ENCODE measurements at places on chromosomes 11 and 22.
A peak's percentile ranks its signal among the peaks of the same experiment; 100 is the strongest.

DNA sequence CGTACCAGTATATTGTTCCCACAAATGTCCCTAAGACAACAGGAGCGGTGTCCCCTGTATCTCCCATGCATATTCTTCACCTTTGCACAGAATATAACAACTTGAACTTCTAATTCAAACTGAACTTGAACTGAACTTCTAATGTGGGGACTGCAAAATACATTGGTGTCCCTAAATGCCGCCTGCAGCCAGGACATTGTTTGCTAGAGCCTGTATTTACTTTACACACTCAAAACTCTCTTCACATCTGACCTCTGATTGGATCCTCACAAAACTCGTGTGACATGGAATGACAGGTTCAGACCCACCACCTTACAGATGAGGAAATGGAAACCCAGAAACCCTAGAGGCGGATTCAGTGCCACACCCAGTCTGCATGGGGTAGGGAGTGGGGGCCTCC lies 6.4 kb downstream of the CPT1A start:
- no peak for DNase-seq

DNA sequence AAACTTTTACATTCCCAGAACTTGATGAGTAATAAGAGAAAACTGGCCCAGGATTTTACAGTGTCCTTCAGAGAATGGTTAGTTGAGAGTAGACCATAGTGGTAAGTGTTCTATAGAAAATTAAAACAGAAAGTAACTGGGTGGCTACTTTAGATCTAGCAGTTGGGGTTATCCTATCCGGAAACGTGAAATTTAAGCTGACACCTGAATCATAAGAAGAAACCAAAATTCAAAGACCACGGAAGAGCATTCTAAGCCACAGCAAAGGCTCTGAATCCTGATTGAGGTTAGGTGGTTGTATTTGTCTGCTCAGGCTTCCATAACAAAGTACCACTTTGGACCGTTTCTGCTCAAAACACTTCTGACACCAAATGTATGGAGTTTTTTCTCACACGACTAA lies 34.0 kb downstream of the TTC17 start:
- DNase-seq, result no peak

GRCh38 chr11:111414936-111415335 lies 35.9 kb upstream of the POU2AF1 start:
- DNase-seq, result no peak

- DNase-seq, result no peak
Measured at GRCh38 chr11:57397394-57397990, 7.0 kb upstream of the PRG2 start.

DNA sequence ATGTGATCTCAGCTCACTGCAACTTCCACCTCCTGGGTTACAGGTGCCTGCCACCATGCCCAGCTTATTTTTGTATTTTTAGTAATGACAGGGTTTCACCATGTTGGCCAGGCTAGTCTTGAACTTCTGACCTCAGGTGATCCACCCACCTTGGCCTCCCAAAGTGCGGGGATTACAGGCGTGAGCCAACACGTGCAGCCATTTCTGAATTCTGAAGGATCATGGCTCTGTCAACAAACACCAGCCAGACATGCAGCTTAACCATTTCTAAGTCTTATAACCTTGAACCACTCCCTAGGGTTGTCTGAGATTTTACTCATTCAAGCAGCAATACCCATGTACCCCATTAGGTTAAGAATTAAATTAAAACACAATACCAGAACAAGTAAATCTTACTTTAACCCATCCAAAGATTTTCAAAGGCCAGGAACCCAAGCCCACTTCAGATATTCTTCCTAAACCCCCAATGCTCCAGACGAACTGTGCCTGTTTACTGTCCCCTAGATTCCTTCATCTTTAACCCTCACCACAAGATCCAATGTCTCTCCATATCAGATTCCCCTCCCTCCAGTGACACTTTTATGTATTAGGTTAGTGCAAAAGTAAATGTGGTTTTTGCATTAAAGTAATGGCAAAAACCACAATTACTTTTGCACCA lies 4.0 kb downstream of the RPS13 start:
- no peak for DNase-seq

- peak; percentile 21 for DNase-seq
Measured at GRCh38 chr11:45655347-45655756, 10.1 kb downstream of the CHST1 start.

GRCh38 chr11:107991868-107992414 lies 16.8 kb upstream of the CUL5 start:
- no peak for DNase-seq

GRCh38 chr11:130839981-130840666 lies 76.2 kb downstream of the SNX19 start:
- DNase-seq, result no peak

DNA sequence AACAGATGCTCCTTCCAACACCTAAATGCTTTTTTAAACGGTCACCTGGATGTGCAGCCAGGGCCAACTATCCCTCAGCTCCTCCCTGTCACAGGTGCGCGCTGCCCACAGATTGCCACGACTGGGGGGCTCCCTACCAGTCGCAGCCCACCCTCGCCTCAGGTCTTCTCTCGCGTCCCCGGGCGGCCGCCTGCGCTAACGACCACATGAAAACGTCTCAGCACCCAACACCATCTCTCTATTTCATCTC lies 469 bp downstream of the ZBED5 start:
- peak; percentile 2 for DNase-seq

- DNase-seq, result no peak
Measured at GRCh38 chr22:32887324-32887980, 85.9 kb downstream of the TIMP3 start.

DNA sequence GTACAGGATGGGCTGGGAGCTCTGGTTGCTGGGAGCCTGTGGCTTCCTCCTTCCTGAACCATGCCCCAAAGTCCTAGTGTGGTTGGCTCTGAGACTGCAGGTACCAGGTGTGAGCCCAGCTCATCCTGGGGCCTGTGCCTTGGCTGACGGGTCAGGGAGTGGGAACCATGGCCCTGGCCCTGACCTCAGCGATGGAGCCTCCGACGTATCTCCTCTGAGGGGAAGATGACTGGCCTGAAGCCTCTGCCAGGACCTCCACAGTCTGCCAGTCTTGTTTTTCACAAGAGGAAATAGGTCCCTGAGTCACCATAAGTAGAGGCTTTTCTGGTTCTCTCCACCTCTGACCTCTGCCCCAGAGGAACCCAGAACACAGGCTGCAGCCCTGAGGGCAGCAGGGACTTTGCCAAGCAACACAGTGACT lies 3.4 kb downstream of the RCE1 start:
- DNase-seq, result no peak

- no peak for DNase-seq
Measured at GRCh38 chr22:28425211-28425610, 254.4 kb downstream of the TTC28 start.

- DNase-seq, result no peak
Measured at GRCh38 chr22:47515384-47516125, 753.1 kb downstream of the TBC1D22A start.

- DNase-seq, result no peak
Measured at GRCh38 chr22:27637604-27638003, 164.0 kb downstream of the MN1 start.

- DNase-seq, result no peak
Measured at GRCh38 chr11:69189059-69189458, 33.3 kb downstream of the SMIM38 start.

DNA sequence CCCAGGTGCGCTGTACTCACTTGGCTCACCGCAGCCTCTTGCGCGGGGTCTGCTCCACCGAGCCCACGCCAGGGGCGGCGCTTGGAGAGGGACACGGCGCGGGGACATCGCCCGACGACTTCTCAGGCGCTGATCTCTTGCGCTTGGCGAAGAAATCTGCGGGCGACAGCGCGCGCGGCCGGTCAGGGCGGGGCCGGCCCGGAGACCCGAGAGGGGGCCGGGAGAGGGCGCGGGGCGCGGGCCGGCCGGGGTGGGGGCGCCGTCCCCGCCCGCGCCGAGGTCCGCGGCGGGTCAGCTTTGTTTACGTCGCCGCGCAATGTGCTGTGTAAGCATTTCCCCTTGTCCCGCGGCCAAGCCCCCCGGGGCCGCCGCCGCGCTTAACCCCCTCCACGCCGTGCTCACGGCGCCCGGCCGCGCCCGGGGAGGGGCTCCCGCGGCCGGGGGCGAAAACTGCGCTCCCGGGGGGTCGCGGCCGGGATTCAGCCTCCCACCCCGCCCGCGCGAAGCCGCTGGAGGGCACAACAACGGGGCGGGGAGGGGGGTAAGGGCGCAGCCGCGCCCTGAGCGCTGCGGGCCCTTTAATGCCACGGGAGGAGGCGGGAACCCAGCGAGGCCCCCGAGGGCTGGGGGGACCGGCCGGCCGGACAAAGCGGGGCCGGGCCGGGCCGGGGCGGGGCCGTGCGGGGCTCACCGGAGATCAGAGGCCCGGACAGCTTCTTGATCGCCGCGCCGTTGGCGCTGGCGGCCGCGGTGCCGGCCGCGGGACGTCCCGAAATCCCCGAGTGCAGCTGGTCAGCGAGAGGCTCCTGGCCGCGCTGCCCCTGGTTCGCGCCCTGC lies 1.4 kb downstream of the CDKN1C start:
- no peak for DNase-seq

GRCh38 chr11:77171885-77172665 lies 44.0 kb downstream of the MYO7A start:
- no peak for DNase-seq

DNA sequence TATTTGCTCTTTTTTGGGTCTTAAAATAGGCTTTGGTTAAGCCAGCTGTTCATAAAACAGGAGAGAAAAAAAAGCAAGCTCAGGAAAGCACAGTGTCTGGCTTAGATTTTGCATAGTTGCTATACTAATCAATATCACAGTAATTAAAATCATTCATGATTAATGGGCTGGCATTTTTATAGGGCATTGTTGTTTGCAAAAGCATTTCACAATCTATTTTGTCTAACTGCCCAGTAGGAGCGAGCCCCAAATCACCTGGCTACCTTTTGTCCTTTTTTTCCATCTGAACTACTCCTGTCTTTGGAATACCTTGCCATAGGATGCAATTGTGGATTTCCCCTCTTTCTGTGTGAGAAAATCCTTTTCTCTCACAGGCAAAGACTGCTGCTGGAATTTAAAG lies 619.8 kb downstream of the JRKL start:
- no peak for DNase-seq

- no peak for DNase-seq
Measured at GRCh38 chr22:30906946-30907345, 61.6 kb downstream of the MORC2 start.

DNA sequence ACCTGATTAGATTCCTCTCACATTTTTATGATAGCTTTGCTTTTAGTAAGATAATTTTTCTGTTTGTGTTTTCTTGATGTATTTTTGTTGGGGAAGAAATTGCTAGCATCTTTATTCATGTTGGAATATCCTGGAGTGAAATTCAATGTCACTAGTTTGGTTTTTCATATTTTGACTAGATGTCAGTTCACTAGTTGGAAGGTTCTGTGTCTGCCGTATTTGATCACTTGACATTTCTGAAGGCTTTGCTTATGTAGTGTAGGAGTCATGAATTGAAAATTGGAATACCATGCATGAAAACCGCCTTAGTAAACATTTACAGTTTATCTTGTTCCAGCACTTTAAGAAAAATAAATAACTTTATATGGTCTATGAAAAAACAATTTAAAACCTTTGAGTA lies 348.4 kb downstream of the AASDHPPT start:
- no peak for DNase-seq

DNA sequence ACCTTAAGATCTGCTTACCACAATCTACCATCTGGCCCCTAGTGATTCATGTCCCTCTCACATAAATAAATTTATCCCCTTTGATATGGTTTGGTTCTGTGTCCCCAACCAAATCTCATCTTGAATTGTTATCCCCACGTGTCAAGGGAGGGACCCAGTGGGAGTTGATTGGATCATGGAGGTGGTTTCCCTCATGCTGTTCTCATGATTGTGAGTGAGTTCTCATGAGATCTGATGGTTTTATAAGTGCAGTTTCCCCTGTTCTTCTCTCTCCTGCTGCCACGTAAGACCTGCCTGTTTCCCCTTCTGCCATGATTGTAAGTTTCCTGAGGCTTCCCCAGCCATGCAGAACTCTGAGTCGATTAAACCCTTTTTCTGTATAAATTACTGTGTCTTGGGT lies 37.2 kb downstream of the OR2AG2 start:
- no peak for DNase-seq

DNA sequence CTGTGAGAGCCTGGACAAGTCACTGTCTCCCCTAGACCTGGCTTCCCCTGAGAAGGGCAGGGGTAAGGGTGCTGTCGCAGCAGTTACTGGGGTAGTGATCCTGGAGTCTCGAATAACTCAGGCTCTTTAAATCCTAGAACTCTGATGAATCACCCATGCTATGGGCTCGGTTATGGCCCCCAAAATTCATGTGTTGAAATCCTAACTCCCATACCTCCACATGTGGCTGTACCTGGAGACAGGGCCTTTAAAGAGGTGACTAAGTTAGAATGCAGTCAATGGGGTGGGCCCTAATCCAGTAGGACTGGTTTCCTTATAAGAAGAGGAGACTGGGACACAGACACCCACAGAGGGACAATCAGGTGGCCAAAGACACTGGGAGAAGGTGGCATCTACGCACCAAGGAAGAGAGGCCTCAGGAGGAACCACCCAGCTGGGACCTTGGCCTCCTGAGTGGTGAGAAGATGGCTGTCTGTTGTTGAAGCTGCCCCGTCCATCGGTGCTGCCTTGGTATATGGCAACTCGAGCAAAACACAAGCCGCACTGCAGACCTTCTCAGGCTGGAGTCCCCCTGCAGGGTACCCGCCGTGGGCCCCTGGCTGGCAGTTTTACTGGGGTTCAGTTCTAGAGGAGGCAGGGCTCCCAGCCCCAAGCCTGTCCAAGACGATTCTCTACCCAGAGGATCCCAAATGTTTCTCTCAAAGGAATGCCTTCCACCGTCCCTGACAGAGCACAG lies 48.8 kb upstream of the SHISAL1 start:
- DNase-seq, result no peak

DNA sequence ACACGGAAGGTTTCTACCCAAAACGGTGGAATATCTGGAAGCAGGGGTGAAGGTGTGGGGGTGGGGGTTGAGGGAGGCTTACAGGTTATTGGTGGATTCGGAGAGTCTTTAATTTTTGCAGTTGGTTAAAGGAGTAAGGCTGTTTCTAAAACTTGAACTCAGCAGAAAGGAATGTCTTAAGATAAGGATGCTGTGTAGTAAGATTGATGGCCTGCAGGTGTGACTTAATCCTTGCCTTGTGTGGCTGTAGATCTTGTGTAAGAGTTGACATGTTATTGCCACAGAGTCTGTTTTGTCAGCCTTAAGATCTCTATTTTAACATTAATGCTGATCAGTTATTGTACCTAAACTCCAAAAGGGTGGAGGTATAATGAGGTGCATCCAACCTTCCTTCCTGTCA lies 16.4 kb upstream of the OR6M1 start:
- DNase-seq, result no peak

DNA sequence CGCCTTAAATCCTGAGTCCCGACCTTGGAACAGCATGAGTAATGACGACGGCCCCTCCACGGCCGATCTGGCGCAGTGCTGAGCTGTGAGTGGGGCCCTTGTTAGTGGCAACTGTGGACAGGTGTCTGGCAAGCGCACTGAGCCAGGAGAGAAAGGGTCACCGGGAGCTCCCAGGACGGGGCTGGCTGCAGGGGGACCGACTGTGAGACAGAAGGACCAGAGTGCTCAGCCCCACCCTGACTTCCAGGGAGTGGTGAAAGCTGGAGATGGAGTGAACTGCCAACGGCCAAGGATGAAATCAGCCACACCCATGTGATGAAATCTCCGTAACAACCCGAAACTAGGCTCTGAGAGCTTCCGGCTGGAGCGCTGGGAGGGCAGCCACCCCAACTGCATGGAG lies 228.6 kb downstream of the BRD1 start:
- DNase-seq, result no peak
